ENCODE measurements at places on chromosomes 2 and 18.

DNA sequence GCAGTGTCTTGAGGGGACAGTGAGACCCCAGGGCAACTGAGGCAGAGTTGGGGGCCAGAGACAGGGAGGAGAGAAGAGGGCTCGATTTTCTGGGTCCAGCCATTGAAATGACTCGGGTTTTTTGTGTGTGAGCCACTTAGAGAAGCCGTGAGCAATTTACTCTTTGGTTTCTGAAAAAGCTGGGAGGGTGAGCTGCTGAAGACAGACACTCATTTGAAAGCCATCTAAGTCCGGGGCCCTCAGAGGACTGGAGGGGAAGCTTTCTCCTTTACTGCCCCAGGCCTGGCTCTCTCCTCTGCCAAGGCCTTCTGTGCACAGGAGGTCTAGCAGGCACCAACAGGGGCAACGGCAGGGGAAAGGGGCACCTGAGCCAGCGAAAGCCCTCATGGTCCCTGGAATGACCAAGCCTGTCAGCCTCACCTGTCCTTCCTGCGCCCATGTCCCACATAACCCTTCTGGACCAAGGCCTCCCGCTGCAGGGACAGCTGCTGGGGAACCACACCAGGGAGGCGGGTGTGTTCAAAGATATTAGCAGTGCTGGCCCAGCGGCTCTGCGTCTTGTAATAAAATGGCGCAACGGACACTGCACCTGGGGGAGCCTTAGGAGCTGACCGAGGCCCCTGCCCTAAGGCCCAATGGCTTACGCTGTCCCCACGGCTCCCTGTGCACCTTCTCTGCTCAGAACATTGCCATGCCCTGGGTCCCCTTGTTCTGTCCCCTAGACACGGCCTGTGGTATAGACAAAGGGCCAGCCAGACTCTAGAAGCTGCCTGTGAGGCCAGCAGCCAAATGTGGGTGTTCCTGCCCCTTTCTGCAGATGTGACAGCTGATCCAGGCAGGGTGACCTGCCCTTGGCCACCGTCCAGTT is 45.8 kb downstream of the HS6ST1 start:
- peak; percentile 5 for DNase-seq

DNA sequence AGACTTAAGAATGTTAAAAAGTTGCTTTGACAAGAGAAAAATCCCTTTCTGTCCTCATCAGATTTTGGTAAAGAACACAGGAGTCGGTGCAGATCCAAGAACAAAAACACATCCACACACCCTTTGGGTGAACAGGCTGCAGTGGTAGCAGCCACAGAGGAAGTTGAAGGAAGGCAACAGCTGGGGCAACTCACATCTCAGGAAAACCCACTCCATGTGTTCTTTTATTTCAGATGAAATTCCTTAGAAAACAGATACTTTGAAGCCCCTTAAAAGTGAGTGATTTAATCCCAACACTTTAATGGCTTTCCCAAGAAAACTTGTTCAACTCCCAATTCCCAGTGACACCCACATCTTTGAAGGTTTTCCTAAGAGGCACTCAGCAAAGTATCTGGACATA is 271.3 kb downstream of the ICOS start:
- DNase-seq, result no peak

DNA sequence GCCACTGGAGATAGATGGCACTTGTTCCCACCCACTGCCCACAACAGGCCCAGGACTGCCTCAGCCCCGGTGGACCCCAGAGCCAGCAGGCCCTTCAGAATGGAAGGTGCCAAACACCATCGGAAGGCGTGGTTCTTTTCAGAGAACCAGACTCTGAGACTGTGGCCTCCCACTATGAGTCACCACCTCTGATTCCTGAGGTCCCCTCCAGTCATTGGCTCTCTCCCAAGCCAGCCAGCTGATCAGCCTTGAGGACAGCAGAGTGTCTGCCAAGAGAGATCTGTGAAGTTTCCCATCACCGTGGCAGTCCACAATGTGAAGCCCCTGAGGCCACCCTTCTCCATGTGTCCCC is 10.4 kb upstream of the MAP3K2 start:
- no peak for DNase-seq

- no peak for DNase-seq
Measured at GRCh38 chr2:228224410-228224809, 42.9 kb upstream of the SPHKAP start.

GRCh38 chr2:45439788-45440773 is 171.0 kb downstream of the SRBD1 start:
- no peak for DNase-seq

- no peak for DNase-seq
Measured at GRCh38 chr18:986051-986450, 81.4 kb downstream of the ADCYAP1 start.

DNA sequence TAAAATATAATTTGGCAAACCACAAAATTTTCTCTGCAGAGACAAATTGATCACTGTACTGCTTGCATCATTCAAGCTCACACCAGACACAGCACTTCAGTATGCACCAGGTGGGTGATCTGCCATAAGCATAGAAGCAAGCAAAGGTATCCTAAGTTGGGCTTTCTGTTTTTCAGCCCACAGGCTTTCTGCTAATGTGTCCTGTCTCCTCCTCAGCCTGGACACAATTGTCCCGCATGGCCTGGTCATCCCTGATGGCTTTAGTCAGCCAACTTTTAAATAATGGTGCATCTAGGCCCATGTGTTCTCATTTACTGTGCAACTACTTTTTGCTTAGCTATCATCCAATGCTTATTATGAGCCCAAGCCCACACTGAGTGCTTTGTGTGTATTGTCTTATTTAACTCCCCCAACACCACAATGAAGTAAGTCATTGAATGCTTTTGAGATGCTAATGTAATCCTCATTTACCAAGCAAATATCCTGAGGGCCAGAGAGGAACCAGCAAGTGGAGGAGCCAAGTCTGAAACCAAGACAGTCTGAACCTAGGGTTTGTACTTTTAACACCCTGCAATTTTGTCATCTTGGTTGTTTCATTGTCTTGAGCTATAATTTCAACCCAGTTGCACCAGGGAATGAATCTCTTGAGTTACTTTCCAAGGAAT is 111.2 kb upstream of the SETBP1 start:
- DNase-seq, result no peak

- no peak for DNase-seq
Measured at GRCh38 chr18:8972116-8972515, 130.4 kb upstream of the NDUFV2 start.

DNA sequence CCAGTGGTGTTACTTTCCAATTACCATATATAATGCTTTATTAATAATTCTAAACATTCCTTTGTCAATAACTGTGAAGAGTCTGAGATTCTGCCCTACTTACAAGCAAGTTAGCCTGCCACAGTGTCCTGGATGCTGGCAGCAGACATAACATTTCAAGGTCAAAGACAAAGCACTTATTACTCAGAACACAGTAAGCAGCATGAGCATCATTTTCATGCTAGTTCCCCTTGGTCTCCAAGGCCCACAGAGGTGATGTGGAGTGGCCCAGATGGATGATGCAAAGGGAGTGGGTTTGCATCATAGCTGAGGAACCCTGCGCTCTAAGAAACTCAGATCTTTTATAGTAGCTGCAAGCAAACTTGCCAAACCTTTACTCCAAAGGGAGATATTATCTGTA is 349.7 kb downstream of the ZEB2 start:
- no peak for DNase-seq

- no peak for DNase-seq
Measured at GRCh38 chr2:56012221-56012765, 88.7 kb upstream of the EFEMP1 start.

- no peak for DNase-seq
Measured at GRCh38 chr18:61553045-61553659, 219.9 kb downstream of the CDH20 start.

DNA sequence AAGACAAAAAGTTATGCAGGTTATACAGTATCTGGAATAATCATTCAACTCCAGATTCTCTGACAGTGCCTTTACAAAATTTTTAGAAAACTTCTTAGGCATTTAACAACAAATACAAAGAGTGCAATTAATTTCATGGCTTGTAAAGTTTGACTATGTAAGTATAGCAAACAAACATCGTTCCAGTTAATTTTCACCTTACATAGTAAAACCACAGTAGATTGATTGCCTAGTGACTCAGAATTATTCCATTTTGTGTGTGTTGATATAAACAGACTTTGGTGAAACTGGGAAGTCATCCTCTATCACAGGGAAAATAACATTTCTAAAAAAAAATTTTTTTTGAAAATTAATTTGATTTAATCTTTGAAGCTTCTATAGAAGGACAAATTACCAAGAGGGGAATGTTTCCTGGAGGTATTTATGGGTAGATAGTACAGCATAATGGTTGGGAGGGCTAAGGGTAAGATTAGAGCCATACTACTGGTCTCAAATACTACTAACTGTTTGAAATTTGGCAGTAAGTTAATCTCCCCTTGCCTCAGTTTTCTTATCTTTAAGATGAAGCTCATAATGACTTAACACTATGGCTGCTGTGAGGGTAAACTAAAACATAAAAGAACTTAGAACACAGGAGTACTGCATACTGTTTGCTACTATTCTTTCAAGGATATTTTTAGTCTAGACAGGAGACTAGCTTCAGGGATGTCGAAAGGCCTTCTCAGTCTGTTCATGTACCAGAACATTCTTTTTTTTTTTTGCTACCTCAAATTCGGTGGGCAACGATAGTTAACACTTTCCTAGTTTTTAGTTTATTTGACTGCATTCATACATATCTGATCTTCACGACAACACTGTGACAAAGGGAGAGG is 19.6 kb downstream of the NDUFAF7 start:
- no peak for DNase-seq

DNA sequence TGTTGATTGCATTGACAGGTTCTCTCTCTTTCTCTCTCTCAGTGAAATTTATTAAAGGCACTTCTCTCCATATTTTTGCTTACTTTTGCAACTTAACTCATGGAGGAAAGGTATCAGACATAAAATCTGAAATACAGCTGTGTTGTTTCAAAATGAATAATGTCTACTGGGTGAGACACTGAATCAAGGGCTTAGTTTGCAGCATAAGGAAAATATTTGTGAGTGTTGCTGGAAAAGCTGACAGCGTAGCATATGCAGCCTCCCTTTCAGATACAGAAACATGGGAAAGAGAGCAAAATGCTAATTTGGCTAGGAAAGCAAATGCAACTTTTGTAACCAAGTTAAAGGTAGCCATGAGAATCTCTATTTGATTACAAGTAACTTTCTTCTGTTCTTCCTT is 81.5 kb upstream of the COL3A1 start:
- no peak for DNase-seq

DNA sequence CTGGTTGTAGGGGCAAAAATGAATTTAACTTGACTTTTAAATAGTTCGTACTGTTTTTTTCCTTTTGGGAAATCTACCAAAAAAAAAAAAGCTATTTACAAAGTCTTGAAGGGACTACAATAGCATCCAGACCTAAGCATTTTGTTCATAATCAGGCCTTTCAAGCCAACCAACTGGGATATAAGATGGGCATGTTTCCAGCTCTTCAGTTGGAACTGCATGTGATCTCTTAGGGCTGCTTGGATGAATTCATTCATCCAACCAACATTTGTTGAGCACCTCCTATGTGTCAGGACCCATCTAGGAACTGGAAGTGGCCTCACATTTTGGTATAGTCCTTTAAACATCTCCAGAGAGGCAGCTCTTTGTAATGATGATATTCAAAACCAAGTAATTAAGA is 98.6 kb downstream of the AAK1 start:
- DNase-seq, result no peak

DNA sequence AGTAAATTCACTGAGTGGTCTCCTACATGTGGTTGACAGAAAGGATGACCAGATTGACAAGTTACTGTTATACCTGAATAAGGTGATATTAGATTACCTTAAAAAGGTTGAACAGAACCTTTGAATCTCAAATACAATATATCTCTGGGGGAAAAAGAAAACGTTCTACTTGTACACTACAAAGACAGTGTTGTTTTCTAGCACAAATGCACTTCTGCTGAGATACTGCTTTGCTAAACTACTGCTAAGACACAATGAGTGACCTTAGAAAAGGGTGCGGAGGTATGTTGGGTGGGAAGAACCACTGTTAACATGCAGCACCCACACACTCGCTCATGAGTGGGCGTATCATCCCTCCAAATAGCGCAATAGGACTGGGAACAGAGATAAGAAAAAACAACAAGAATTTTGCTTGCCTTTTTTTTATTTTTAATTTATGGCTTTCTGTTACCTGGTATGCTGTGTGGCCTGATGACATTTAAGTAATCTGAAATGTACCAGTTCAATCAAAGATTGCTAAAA is 6.1 kb downstream of the BCL2 start:
- DNase-seq, result no peak

GRCh38 chr2:187233811-187234210 is 214.2 kb downstream of the CALCRL start:
- no peak for DNase-seq

DNA sequence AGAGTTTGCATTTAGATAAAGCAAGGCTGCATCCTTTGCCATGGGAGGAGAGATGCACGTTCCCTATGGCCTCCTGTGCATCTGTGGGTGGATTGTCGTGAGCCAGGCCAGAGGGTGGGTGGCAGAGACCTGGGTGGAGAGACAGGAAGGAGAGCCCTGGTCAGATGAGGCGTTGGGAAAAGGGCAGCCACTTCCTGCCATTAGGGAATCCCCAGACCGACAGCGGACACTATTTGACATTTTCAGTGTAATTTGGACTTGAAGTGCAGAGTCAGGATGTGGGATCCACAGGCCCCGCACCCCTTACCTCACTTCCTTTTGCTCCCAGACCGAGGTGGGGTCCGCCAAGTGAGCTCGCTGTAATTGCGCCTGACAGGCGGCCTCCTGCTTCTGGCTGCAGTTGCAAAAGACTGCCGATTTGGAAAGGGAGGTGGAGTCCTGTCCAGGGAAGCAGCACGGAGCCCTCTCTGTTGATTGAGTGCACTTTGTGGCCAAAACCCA is 150.0 kb downstream of the DYSF start:
- peak; percentile 2 for DNase-seq

GRCh38 chr2:37627710-37628109 is 43.7 kb downstream of the CDC42EP3 start:
- DNase-seq, result no peak

GRCh38 chr18:49564518-49564834 is 2.6 kb downstream of the LIPG start:
- no peak for DNase-seq

DNA sequence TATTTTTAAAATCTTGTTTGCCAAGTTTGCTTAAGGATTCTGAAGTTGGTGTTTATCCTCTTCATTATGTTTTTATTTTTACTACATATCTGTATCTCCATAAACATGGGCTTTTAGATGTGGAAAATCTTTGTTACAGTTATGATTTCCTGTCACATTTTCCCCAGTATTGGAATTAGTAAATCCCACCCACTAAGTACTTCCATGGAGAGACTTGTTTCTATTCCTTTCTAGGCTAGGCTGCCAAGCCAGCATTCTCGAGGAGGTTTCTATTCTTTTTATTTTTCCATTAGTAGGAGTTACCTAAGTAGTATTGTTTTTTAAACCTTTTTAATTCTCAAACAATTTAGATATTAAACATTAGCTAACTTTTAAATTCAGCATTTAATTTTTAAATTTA is 22.1 kb downstream of the PKP4 start:
- DNase-seq, result no peak

DNA sequence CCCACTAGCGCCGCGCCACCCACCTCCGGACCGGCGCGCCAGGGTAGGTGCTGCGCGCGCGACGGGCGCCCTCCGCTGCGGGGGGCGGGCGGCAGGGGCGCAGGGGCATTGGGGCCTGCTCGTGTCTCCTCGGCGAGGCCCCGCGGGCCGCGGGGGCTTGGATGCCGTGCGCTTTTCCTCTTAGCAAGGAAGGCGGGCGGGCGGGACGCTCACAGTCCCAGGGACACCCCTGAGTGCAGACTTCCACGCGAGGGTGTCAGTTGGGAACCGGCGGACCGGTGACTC is 748 bp downstream of the TWIST2 start:
- no peak for DNase-seq

Measured in T-helper 17 cell (primary cell).